ENCODE measurements at places on chromosomes 2 and 18.

DNA sequence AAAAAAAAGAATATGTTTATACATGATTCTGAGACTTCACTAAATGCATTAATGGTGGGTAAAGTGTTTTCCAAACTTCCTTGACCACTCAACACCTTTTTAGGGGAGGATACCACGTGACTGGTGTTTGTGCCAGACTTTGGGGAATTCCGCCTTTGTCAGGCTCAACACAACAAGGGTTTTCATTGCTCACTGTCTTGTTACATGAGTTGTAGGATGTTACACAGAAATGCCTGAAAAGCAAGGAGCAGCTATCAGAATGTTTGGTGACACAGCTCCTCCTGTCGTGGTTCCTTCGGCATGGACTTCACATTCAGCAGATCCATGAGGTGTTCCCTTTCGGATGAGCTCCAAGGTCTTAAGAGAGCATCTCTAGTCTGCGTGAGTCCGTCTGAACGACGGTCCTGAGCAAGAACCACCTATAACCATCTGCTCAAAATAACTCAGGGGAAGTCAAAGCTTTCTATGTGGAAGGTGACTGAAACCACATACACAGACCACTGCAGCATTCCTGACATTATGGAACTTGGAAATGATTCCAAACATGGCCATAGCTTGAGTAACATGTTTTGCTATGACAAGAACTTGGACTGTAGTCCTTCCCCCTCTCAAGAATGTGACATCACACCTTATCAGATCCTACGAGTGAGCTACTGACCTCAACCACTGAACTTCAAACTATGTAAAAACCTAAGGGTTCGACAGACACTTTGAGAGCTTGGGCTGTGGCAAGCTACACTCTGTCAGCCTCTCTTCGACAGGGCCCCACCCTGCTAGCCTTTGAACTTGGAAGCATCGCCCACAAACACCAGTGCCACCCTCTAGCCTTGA lies 57.5 kb downstream of the MCFD2 start:
- DNase-seq = no peak

- DNase-seq = no peak
These were observed 27.3 kb upstream of the NOTO start for GRCh38 chr2:73174941-73175662.

GRCh38 chr2:230824406-230824978 lies 40.2 kb upstream of the ITM2C start:
- DNase-seq = peak; percentile 71

DNA sequence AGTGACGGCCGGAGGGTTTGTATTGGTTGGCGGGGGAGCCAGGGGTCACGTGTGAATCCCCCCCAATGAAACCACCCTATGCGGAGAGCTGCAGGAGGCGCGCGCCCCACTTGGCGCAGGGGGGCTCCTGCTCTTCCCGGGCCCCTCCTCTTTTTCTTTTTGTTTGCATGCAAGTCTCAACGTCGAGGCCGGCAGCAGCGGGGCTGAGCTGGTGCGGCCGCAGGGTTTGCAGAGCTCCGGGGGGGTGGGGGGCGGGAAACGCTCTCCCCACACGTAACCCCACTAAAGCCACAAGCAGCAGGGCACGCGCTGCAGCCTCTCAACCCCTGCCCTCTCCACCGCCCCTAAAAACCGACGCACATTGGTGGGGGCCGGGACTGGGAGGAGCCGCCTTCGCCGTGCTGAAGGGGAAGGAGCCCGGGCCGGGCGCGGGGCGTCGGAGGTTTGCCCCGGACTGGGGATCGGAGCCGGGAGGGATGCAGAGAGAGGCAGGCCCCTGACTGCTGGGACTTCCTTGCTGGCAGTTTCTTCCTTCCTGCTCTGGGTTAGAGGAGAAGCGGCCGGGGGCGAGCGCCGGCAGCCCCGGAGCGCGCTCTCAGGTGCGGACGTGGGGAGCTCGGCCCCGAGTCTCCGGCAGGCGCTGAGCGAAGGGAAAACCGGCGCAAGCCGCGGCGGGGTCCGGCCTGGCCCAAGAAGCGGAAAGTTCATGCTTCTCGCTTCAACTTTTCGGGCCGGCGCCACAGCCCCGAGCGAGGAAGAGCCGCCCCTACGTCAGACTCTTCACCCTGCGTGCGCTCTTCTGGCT lies 864 bp downstream of the LBH start:
- DNase-seq = no peak

DNA sequence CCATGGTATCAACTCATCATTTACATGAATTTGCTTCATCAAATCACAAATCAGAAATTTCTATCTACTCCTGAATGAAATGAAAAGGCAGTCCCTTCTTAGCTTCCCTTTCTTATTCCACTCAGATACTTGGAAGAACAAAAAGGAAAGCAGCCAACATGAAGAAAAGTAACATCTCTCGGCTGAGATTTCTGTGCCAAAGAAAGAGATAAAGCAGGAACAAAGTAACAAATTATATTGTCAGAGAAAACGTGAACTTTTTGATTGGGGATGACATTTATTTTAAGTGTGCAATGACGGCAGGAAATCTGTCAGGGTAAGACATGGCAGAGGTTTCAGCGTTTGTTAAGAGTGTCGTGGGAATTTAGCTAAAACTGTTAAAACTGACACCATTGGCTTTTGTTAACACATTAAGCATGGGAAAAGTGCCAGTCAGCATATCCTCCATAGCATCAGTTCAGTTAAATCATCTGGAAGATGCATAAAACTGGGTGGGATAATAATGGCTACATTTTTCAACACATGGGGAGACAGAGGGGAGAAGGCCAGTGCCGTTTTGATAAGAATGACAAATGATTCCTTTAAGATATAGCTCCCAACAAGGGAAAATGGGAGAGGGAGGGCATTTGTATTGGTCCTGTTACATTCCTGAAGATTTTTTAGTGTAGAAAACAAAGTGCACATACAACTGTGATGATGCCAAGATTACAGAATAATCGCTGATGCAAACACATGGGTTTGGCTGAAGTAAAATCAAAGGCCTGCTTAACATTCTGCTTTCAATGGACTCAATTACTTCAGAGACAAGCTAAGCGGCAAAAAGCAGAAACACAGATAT lies 211.6 kb downstream of the ZNF521 start:
- DNase-seq = no peak

DNA sequence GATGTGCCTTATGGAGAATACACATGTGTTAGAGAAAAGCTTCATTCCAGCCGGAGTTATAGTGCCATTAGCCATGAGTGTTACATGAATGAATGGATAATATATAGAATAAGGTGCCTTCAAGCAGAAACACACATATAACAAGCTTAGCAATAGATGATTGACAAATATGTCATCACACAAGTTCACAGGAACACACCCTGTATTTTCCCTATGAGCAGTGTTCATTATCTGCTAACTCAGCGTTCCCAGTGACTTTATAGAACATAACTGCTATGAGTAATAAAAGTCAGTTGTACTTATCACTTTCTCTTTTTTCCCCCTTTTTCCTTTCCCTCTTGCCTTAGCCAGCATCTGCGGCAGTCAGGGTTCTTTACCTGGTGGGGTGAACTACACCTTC lies 65.1 kb downstream of the TIMM21 start:
- no peak for DNase-seq

DNA sequence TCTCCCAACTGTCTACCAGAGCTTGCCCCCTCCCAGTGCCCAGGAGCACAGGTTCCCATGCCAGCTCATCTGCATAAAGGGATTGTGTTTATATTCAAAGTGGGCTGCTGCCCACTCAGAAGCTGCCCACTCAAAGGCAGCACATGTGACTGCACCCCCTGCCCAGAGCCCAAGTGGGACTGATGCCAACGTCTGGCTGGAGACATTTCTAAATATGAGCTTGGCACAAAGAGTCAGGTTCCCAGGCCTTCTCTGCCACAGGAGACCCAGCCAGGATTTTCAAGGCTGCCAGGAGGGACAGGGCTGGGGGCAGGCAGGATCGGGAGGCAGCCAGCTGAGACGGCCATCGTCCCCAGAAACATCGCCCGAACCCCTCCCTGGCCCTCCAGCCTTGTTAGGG lies 67.1 kb downstream of the ZBTB7C start:
- peak; percentile 52 for DNase-seq

DNA sequence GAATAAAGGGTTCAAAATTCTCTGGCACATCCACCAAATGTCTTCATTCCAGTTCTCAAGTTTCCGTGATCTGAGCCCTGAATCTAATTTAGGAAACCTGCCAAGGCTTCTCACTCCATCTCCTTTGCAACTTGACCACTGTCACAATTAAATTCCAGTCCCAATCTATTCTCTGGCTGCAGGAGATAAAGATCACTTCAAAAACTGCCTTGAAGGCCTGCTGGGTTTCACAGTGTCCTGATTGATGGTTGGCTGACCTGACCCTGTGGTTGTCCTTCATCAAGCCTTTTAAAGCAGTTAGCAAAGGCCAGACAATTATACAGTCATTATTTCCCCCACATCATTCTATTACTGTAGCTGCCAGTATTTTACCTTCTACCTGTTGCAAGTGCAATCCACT lies 60.3 kb upstream of the DNAJC10 start:
- DNase-seq = no peak

DNA sequence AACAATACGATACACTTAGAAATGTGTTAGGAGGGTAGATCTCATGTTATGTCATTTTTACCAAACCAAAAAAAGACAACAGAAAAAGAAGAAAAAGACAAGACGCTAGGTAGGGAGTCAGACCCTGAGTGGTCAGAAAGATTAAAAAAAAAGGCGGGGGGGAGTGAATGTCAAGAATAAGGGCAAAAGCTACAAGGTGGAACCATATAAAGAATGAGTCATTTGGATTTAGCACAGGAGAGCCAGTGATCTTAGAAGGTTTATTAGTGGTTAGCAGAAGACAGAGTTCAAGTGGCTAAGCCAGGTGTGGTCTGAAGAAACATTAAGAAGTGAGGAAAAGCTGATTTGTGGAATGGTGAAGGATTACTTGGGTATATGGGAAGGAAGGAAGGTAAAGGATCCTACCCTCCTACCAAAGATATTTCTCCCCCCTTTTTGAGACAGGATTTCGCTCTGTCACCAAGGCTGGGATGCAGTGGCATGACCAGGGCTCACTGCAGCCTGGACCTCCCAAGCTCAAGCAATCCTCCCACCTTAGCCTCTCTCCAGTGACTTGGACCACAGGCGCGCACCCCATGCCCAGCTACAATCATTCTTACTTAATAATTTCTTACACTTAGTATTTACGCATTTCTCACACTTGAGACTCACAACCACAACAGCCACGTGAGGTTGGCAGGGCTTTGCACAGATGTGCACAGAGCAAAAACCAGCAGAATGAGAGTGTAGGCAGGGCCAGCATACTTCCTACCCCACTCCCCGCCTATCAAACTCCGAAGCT lies 2.6 kb downstream of the DSC2 start:
- DNase-seq = no peak

- no peak for DNase-seq
These were observed 341.3 kb downstream of the TGIF1 start for GRCh38 chr18:3791238-3791637.
